Epithelial cell of prostate (primary cell): ENCODE measurements at places on chromosomes 1 and 21.

GRCh38 chr1:150106341-150106740 is 38.8 kb downstream of the VPS45 start:
- DNase-seq, result no peak

- no peak for DNase-seq
These were observed 590.8 kb upstream of the PRMT6 start for GRCh38 chr1:106465666-106466065.

DNA sequence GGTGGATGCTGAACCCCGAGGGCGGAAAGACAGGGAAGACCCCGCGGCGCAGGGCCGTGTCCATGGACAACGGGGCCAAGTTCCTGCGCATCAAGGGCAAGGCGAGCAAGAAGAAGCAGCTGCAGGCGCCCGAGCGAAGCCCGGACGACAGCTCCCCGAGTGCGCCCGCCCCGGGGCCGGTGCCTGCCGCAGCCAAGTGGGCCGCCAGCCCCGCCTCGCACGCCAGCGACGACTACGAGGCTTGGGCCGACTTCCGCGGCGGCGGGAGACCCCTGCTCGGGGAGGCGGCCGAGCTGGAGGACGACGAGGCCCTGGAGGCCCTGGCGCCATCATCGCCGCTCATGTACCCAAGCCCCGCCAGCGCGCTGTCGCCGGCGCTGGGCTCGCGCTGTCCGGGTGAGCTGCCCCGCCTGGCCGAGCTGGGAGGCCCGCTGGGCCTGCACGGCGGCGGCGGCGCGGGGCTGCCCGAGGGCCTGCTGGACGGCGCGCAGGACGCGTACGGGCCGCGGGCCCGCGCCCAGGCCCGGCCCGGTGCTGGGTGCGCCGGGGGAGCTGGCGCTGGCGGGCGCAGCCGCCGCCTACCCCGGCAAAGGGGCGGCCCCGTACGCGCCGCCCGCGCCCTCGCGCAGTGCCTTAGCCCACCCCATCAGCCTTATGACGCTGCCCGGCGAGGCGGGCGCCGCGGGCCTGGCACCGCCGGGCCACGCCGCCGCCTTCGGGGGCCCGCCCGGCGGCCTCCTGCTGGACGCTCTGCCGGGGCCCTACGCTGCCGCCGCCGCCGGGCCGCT is 20.7 kb downstream of the FOXO6 start:
- no peak for DNase-seq

DNA sequence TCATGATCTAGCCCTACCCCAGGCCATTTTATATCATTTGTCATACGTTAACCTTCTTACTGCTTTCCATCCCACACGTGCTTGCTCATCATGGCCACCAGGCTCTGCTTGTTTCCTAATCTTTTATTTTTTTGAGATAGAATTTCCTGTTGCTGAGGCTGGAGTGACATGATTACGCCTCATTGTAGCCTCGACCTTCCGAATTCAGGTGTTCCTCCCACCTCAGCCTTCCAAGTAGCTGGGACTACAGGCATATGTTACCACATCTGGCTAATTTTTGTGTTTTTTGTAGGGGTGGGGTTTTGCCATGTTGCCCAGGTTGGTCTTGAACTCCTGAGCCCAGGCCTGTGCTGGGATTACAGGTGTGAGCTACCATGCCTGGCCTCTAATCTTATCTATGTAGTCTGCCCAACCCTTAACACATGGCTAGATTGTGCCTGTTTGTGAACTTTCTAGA is 3.3 kb downstream of the UAP1 start:
- DNase-seq, result no peak

DNA sequence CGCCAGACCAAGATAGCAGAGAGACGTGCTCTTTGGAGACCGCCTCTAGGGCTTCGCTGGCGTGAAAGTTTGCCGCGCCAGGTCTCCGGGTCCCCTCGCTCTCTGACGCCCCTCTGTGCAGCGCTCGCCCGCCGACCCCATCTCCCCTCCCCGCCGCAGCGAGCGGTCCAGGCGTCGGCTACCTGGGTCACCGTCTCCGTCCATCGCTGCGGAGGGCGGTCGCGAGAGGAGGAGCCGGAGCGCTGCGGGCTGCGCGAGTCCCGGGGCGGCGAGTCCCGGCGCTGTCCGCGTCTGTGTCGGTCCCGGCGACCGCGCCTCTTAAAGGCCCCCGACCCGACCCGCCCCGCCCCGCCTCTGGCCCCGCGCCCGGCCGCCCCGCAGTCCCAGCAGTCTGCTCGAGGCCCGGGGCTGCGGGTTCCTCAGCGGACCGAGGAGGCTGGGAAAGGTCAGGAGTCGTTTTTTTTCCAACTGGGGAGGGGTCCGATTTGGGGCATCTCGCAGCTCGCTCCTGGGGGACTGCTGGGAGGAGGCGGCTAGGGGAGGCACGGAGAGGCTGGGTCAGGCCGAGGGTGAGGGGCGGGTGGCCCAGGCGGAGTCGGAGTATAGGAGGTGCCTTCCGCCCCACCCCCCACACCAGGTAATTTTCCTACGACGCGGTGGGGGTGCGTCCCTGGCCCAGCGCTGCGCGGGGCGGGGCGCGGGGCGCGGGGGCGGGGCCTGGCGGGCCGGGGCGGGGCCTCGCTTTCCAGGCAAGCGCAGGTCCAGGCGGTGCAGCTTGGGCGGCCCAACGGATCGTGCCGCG is at the start of the genes FBXO2 and FBXO44:
Gene FBXO2, minus strand, starts transcription at position 293 of the 802 bp plus-strand sequence. Its CDS starts 89 bp downstream, at position 204.
Gene FBXO44, plus strand, starts transcription at position 741 of the 802 bp plus-strand sequence. CDS start 959 bp downstream, outside the sequence.
- no peak for DNase-seq

DNA sequence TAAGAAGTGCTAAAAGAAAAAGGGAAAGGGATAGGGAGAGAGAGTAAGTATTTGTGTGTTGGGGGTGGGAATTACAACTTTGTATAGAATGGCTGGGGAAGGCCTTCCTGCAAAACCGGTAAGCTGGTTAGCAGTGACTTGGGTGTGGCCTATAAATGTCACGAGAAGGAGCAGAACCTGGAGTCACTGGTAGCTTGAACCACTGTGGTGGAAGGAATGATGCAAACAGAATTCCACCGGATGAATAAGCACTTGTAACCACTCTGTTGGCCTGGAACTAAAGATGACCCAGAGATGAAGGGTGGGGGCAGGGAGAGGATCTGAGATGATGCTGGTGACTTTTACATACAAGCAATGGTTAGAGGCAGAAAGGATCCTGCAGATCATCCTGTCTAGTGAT is 8.9 kb downstream of the XKR8 start:
- peak; percentile 95 for DNase-seq

DNA sequence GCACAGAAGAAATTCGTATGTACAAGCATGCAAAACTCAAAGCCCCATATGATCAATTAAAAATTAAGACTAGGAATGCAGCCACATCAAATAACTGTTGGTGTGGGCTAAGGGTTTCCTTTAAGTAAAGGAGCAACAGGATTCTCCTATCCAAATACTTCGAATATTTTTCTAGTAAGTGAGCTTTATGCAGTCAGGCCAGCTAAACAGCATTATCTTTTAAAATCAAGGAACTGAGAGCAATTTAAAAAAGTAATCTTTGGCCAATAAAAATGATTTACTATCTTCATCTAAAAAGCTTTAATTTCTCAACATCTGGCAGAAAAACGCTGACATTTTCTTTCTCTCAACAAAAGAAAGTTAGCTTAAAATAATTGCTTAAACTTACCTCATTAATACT is 19.8 kb downstream of the CNN3 start:
- DNase-seq, result no peak

DNA sequence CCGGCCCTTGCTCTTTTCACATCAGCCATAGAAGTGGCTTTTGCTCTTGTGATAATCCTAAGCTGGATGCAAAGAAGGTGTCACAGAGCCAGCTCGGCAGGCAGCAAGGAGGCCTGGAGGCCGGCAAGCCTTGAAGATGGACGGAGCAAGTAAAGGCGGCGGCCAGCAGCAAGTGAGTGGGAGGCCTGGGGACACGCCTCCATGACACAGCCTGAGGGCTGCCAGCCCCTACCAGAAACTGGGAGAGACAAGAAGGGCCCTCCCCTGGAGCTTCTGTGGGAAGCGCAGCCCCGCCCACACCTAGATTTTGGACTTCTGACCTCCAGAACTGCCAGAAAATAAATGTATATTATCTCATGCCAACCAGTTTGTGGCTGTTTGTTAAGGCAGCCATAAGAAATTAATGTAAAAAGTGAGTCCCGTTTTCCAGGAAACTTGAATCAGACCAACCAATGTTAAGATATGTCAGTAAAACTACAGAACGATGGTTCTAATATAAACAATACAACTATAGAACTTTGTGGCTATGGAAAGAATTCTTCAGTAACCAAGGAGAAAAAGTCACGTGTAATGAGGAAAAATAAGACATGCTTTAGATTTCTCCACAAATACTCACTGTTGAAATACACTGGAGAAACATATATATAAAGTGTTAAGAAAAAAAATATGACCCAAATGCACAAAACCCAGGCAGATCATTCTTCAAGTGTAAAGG is 49.9 kb downstream of the BACE2 start:
- DNase-seq, result no peak

- DNase-seq, result no peak
These were observed 177.8 kb downstream of the EDEM3 start for GRCh38 chr1:184576822-184577221.

GRCh38 chr1:44481701-44482100 is 76.6 kb downstream of the RNF220 start:
- no peak for DNase-seq

- peak; percentile 10 for DNase-seq
These were observed 83.9 kb upstream of the PLPPR4 start for GRCh38 chr1:99180343-99180808.

GRCh38 chr1:156106624-156107488 is 7.7 kb upstream of the LMNA start:
- DNase-seq, result no peak

DNA sequence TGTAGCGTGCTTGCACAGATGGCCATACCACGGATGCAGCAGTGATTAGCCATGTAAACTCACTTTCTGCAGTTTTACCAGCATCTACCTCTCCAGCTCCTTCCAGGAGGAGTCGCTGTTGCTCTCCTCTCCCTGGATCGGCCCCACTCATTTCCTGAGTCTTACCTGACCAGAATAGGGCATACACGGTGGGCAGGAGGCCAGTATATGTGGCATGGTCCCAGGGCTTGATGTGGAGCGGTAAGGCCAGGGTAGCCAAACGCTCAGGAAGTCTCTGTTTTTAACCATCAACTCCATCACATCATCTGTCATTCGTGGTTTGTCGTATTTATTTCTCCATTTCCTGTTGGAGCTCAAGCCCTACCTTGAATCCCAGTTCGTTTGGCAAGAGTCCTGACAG is 163.4 kb upstream of the USP24 start:
- DNase-seq, result no peak

GRCh38 chr1:31991182-31991581 is 22.5 kb upstream of the KHDRBS1 start:
- DNase-seq, result no peak

GRCh38 chr1:5740450-5740849 is 251.8 kb downstream of the NPHP4 start:
- DNase-seq, result no peak

DNA sequence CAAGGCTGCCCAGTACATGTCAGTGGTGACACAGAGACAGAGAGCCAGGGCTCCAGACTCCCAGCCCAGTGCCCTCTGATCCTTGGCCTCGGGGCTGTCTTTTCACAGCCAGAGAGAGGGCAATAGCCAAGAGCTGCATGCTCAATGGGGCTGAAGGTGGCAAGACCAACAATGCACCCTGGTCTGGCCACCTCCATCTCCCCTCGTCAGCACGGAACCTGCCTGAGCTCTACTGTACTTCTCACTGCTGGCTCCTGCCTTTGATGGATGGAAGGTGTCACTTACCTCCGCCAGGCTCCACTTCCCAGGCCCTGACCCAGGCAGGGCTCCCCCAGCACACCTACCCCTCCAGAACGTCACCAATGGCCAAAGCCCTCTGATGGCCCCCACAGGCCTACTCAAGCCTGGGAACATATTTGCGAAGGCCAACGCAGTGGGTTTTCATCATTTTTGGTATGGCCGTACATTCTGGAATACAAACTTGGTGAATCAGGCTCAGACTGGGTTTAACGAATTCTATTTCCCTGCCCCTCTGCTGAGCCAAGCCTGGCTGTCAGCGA is 88.1 kb downstream of the DMRTB1 start:
- no peak for DNase-seq

GRCh38 chr1:103514920-103515503 is 10.5 kb upstream of the RNPC3 start:
- no peak for DNase-seq

GRCh38 chr21:36149788-36150711 is 6.6 kb upstream of the DOP1B start:
- DNase-seq, result no peak

GRCh38 chr1:17957588-17958267 is 149.9 kb upstream of the IGSF21 start:
- no peak for DNase-seq

DNA sequence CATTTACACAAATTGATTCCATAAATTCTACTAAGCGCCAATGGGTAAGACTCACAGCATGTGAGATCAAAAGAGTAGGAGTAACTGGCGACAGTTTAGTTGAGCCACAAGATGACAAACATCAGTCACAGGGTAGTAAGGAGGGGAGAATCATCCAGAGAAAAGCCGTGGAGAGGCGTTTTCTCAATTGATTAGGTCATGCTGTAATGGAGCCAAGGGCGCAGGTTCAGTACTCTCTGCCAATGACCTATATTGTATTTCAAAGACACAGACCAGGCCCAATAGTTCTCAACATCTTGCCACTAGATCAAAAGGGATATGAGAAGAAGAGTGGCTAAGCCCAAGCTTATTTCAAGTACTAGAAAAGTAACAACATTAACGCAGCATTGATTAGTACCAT is 467.5 kb downstream of the SMYD3 start:
- DNase-seq, result no peak

- no peak for DNase-seq
These were observed 93.0 kb downstream of the SIM2 start for GRCh38 chr21:36791695-36792470.

DNA sequence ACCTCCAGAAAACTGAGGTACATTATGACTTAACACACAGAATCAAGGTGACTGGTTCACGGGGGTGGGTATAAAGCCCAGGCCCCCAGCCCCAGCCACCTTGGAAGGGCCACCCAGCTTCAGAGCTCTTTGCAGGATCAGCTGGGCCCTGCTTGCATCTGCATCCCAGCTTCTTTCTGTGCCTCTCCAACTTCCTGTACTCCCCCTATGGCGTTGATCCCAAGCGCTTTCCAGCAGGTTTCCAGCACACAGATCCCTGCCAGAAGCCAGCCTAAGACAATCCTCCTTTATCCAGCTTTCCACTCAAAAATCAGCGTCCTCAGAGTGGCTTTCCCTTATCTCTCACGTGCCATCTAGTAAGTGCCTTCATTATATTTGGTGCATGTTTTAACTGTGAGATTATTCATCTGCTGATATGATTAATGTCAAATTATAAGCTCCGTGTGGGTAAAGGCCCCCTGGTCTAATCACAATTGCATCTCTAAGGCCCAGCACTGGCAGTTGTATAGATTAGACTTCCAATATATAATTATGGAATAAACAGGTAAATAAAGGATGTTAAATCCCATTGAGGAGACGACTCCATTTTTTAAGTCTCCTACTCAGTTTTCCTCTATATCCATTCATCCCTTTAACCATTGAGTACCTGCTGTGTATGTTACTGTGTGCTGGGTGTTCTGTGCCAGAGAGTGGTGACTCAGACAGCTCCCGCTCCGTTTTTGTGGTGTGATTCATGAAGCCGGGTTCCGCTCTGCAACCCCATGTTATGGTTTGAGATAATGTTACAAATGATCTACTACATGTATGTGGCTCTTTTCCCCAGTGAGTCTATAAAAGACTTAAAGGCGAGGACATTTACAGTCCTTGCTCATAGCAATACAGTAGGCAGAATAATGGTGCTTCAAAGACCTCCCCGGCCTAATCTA is 387.6 kb downstream of the PCP4 start:
- DNase-seq, result peak; percentile 69
